Calu3 (cell line): ENCODE measurements at places on chromosomes 4 and X. TPM values are rescaled to one million over a fixed set of nuclear protein-coding genes. Genes with fewer than 3 reads are reported as not detected.

DNA sequence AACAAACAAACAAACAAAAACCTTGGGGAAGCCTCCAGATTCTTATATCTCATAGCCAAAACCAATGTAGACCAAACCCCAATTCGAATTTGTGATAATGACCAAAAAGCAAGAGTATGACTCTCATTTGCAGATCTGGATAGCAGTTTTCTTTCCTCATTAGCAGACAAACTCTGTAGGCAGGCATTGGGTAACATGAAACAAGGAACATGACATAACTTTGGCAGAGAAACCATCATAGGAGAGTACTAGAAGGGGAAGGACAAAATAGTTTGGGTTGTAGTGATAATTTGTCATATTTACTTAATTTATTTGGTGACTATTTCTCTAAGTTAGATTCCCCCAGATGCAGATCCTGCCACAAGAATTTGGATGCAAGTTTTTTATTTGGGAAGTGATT lies 187.8 kb downstream of the MID1IP1 start:
- no peak for DNase-seq

GRCh38 chrX:776529-777230 lies 146.1 kb downstream of the SHOX start:
- DNase-seq = peak; percentile 68

GRCh38 chr4:188551156-188551555 lies 411.9 kb downstream of the TRIML1 start:
- no peak for DNase-seq

GRCh38 chr4:73704314-73705055 lies 35.9 kb upstream of the CXCL8 start:
- peak; percentile 66 for DNase-seq

DNA sequence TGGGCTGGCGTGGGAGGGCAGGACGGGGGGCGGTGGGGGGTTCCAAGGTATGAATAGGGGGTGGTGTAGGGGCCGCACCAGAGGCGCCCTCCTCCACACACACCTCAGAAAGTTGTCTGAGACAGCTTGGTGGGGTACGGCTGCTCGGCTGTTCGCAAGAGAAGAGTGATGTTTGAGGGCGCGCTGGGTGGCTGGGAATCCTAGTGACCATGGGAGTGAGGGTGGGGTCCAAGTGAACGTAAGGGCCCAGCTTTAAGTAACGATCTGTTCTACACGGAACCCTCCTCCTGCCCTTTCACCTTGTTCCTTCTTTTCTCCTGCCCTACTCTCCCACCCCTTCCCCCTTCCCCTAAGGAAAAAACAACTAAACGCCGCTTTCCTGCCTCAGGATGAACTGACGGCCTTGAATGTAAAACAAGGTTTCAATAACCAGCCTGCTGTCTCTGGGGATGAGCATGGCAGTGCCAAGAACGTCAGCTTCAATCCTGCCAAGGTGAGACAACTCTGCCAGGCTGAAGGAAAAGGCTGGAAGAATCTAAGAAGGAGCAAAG lies 664 bp downstream of the MED12 start:
- DNase-seq = no peak

- DNase-seq = no peak
These were observed 9.3 kb upstream of the SEC24B start for GRCh38 chr4:109424093-109424841.

- no peak for DNase-seq
These were observed 335.2 kb downstream of the ADAM29 start for GRCh38 chr4:175253184-175253902.

DNA sequence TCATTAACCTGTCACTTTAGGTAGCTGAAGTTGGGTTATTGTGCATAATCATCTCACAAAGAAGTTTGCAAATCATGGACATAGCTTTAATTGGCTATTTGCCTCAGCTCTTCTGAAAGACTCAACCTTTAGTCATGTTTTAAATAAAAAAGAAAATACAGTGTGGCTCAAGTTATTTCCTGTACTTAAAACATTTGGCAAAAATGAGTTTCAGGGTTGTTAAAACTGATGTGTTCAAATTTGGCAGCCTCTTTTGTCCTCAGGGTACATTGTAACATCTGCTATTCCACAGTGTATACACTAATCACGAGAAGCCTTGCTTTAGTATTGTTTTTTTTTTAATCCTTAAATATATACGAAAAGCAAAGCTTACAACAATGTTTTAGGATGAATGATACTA lies 31.5 kb upstream of the HPGD start:
- no peak for DNase-seq

DNA sequence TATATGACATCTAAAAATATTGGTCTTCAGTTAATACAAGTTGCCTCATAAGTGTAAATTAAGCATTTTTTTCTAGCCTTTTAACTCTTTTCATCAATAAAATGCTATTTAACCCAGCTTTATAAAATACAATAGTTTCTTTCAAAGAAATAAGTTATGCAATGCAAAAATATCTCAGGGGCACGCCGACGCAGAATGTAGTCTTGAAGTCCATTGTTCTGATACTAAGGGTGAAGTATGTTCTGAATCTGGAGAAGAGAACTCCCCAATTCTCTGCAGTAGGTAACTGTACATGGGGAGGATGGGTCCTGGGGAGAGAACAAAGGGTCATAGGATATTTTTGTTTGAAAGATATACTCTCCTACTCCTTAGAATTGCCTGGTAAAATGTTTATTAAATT lies 256.6 kb upstream of the NDST4 start:
- DNase-seq = no peak

- no peak for DNase-seq
These were observed 210.0 kb upstream of the STK26 start for GRCh38 chrX:131812847-131813825.

- DNase-seq = no peak
These were observed 1239.4 kb downstream of the TECRL start for GRCh38 chr4:63169836-63170235.

- no peak for DNase-seq
These were observed 2.2 kb downstream of the PLXNA3 start for GRCh38 chrX:154460326-154460725.

DNA sequence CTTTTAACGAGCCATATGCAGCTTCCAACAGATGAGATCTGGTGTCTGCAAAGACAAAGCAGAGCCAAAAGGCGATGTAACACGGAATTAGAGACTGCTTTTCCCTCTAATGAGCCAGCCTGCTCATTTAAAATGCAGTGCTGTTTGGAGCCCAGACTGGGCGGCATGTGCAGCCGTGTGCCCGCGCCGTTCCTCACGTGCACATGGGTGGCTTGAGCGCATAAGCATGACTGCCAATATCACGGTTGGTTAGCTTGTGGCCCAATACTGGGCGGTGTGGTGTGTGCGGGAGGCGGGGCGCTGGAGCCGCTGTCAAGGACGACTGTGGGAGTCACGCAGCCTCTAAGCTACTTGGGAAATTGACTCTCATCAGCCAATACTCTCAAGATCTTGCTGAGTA lies 87.0 kb upstream of the SCOC start:
- no peak for DNase-seq

The TRIM75 gene
- not detected in 2 replicates for total RNA-seq

DNA sequence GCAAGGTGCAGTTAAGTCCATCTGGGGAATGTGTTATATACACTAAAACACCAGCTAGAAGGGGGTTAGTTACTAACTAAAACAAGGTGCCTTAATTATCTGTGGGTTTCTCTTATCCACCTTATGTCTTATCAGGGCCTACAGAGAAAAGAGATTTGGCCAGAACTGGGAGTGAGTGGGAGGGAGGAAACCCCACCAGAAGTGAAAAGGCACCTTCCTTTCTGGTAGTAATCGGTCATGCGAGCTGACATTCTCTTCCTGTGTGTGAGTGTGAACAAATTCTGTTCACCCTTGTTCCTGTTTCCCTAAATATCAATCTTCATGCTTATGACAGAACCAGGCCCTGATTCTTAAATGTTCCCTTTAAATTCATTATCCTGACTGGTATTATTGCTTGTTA lies 43.5 kb downstream of the SRPX2 start:
- no peak for DNase-seq

DNA sequence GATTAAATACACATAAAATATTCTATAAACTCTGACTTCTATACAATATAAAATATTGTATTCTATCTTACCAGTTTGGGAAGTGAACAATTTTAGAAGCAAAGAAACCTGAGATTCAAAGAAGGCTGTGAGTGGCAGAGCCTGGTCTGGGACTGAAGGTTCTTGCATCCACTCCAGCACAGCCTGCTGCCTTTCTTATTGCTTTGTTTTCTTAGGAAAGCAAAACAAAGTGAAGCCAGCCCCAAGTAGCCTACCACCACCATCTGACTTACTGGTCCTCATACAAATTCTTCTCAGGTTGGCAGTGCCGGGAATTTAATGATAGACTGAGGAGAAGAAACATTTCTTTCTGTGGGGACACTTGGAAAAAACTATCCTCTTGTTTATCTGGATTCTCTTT lies 129.7 kb upstream of the SMAD1 start:
- no peak for DNase-seq

GRCh38 chr4:106222548-106222947 lies 93.5 kb downstream of the TBCK start:
- no peak for DNase-seq

DNA sequence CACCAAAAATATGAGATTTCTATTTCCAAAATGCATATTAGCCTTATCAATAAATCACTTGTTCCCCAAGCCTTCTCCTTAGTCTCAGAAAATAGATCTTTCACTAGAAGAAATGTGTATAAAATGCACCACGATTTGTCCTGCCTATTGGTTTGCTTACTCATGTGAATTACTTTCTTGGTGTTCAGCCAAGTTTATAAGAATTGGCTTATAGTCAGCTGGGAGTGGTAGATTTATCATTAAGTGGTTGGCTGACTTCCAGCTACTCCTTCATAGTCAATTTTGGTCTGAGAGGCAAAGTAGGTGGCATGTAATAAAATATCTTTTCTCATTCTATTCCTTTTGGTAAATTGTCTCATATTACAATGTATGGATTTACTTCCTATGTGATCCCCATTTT lies 1.3 kb downstream of the SULT1E1 start:
- DNase-seq = peak; percentile 14

GRCh38 chr4:10160281-10160856 lies 43.8 kb upstream of the WDR1 start:
- DNase-seq = no peak

DNA sequence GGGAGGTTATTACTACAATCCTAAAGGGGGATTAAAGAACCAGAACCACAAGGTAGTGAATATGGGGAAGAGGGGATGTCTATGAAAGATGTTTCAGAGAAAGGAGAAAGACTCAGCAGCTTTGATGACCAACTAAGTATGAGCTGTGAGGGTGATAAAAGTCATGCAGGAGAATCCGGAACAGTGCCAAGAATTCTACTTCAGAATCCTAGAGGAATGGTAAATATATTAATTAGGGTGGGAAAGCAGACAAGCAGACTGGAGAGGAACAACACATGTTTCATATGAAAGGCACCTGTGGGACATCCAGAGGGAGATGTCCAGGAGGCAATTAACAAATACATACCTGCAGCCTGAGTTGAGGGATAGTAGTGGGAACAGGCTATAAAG lies 642.2 kb upstream of the DIPK2B start:
- DNase-seq = no peak

GRCh38 chr4:151045907-151046306 lies 30.8 kb upstream of the LRBA start:
- peak; percentile 18 for DNase-seq

The SCRG1 gene
- total RNA-seq = not detected in 2 replicates

DNA sequence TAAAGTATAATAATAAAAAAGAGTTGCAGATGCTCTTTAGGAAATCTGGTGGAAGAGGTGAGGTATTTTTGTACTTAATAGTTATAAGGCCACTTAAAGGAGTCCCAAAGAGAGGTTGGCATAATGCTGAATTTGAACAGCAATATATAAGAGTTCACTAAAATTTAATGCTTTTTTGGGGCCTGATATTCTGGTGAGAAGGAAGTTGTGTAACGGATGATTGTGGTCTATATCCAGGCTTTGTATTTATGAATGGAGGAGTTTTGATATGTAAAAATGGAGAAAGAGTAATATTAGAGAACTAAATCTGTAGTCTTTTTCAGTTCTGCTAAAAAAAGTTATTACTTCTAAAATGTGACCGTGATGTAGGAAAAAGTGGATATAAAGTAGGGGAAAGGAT lies 20.4 kb downstream of the BMP2K start:
- no peak for DNase-seq
